ENCODE measurements at places on chromosomes 7 and 10. TPM values are rescaled to one million over a fixed set of nuclear protein-coding genes. Genes with fewer than 3 reads are reported as not detected.

DNA sequence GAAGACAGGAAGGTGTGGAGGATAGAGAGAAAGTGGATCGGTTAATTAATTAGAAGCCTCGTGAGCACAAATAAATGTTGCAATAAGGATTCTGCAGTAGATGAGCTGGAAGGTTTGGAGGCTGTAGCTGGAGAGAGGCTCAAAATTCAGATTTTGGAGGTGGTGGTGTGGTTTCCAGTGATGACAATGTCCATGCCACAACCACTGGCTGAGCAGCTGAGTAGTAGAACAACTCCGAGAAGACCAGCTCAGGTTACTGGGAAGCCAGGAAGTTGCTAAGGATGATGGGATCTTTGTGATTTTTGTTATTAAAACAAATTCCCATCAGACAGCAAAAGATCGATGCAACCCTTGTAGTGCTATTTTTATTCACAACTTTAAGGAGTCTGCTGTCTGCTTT lies 7.7 kb downstream of the SLC26A4 start:
- H3K27ac ChIP-seq, result no peak overlapping the region
- H3K4me3 ChIP-seq, result no peak overlapping the region
- peaks cover 4% of the 10 kb centered on the region for H3K27me3 ChIP-seq
- H3K36me3 ChIP-seq, result no peaks in the 10 kb centered on the region
- no peak for DNase-seq

DNA sequence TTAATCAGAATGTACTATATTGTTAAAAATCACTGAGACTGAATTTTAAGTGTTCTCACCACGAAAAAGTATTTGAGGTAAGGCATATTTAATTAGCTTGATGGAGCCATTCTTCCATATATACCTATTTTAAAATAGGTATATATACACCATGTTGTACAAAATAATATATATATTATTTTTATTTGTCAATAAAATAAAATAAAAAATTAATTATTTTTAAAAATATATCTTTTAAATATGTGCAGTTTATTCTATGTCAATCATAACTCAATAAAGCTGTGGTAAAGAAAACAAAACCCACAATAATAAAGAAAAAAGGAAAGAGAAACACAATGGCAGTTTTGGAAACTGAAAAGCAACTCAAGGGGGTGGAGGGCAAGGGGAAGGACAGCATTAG lies 33.6 kb upstream of the TFEC start:
- H3K4me3 ChIP-seq, result no peak overlapping the region
- no peaks in the 10 kb centered on the region for H3K4me1 ChIP-seq
- H3K36me3 ChIP-seq, result no peaks in the 10 kb centered on the region
- H3K27me3 ChIP-seq, result no peaks in the 10 kb centered on the region

DNA sequence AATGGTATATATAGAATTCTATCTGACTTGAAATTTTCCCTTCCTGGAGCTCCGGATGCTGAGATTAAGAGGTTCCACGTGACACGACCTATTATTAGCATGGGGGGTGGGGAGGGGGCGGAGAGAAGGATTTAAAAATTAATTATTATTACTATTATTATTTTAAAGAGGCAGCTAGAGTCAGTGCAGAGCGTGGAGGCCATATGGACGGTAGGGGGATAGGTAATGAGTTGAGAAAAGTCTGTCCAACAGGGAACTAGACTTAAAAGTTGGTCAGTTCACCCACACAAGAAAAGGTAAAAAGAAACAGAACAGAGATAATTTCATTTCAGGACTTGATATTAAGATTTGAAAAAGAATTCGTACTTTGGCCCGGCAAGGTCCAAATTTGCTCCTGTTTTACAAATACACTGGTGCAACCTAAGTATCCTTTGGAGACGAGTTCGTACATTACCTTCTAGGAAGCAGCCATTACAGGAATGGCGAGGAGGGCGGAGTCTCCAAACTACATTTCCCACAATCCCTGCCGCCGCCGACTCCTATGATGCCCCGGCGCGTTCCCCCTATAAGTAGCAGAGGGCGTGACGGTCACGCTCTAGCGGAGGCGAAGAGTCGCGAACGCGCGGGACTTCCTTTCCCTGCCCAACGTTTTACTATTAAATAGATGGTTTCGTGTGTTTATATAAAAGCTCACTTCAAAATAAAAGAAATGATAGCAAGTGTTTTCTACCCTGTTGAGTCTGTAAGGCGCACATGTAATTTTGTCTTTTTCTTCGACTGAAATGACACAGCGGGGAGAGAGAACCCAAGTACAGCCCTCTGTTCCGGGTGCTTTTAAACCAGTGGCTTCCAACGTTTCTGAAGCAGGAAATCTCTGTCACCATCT lies at the start of gene SMIM30:
TSS of gene SMIM30 (minus strand) at position 481 of the 886 bp plus-strand sequence. CDS start 976 bp downstream, outside the sequence.
- H3K27ac ChIP-seq, result peak within 1 kb of the TSS; percentile 19
- H3K4me3 ChIP-seq, result peak within 1 kb of the TSS; percentile 78
- peaks cover 9% of the 10 kb centered on the region for H3K36me3 ChIP-seq
- no peaks in the 10 kb centered on the region for H3K4me1 ChIP-seq
- DNase-seq, result peak; percentile 96

CHST3 gene
- 4.8 TPM for total RNA-seq

NMT2 gene
- 7.6 TPM for total RNA-seq

- H3K27me3 ChIP-seq, result no peaks in the 10 kb centered on the region
- no peak overlapping the region for H3K27ac ChIP-seq
- H3K4me3 ChIP-seq, result no peak overlapping the region
- H3K36me3 ChIP-seq, result no peaks in the 10 kb centered on the region
- H3K4me1 ChIP-seq, result no peaks in the 10 kb centered on the region
Observed at GRCh38 chr7:67813621-67814292, 817.1 kb downstream of the TYW1 start.

SSC4D gene
- total RNA-seq, result 2.2 TPM

BEND7 gene
- total RNA-seq, result 6.8 TPM

DNA sequence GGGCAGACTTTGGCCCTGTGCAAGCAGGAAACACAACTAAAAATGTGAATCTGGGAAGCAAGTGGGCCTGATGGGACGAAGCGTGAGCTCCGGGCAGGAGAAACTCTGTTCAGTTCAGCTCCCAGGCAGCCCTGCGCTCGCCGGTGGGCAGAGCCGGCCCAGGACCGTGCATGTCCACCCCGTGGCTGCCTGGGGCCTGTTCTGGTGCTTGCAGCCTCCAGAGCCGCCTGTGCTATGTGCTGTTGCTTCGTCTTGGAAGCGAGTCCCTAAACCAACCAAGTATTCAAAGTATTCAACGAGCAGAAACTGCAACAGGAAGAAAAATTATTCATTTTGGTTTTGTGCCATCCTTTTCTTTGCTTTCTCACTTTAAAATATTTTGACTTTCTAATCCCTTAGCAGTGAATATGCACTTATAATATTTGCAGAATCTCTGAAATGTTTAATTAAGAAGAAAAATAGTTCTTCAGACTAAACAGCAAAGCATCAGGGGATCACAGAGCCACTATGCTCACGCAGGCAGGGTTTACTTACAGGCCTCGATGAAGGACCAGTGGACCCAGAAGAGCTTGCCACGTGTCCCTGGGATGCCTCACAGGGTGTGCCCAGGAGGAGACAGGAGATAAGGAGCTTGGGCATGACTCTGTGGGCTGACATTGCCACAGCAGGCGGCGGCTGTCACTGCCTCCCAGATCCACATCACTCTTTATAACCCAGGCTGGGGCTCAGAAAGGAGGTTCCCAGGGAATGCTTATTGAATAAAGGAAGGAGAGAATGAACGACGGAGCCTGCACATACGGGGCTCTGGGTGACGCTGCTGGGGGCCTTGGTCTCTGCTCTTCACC lies 45.6 kb downstream of the VIPR2 start:
- H3K27me3 ChIP-seq, result no peaks in the 10 kb centered on the region
- no peak overlapping the region for H3K4me3 ChIP-seq
- DNase-seq, result peak; percentile 49
- H3K27ac ChIP-seq, result peak overlapping the region; percentile 30
- no peaks in the 10 kb centered on the region for H3K36me3 ChIP-seq
- no peaks in the 10 kb centered on the region for H3K4me1 ChIP-seq

DNA sequence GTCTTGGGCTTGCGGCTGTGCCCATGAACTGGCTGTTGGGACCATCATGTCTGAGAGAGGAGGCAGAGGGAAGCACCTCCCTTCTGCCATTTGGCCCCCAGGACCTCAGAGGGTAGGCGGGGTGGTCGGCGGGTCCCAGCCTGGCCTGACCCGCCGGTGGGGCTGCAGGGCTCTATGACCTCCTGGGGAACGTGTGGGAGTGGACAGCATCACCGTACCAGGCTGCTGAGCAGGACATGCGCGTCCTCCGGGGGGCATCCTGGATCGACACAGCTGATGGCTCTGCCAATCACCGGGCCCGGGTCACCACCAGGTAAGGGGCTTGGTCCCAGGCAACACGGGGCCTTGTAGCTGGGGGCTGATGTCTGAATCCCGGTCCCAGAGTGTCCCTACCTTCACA lies 14.1 kb downstream of the SUMF2 start:
- no peak for DNase-seq
- H3K4me3 ChIP-seq, result no peak overlapping the region
- no peaks in the 10 kb centered on the region for H3K36me3 ChIP-seq
- no peaks in the 10 kb centered on the region for H3K27me3 ChIP-seq
- no peak overlapping the region for H3K27ac ChIP-seq

CDHR3 gene
- 2.7 TPM for total RNA-seq

GRCh38 chr7:37212051-37212450 lies 236.6 kb downstream of the ELMO1 start:
- no peaks in the 10 kb centered on the region for H3K27me3 ChIP-seq
- H3K4me1 ChIP-seq, result peaks cover 19% of the 10 kb centered on the region
- DNase-seq, result no peak
- H3K27ac ChIP-seq, result no peak overlapping the region
- no peaks in the 10 kb centered on the region for H3K36me3 ChIP-seq

DNA sequence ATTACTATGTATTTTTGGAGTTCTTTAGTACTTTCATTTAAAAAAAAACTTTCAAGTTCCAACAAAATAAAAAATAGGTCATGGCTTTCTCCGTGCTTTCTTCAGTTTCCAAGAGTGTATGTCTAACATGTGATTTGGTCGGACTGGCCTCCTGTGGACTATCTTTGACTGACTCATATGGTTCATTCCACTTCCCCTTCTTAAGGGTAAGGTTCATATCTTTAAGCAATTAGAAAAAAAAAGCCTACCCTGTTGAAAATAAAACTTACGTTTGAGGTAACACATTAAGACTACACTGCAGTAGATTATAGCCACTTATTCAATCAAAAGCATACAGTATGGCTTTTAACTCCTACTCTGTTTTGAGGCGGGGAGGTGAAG lies 112.8 kb upstream of the AHR start:
- no peaks in the 10 kb centered on the region for H3K36me3 ChIP-seq
- no peak overlapping the region for H3K4me3 ChIP-seq
- H3K4me1 ChIP-seq, result peaks cover 31% of the 10 kb centered on the region
- DNase-seq, result peak; percentile 25
- no peaks in the 10 kb centered on the region for H3K27me3 ChIP-seq
- H3K27ac ChIP-seq, result peak overlapping the region; percentile 83

- no peaks in the 10 kb centered on the region for H3K36me3 ChIP-seq
- no peak for DNase-seq
- no peaks in the 10 kb centered on the region for H3K4me1 ChIP-seq
Observed at GRCh38 chr7:115023219-115023618, 101.3 kb downstream of the MDFIC start.

GRCh38 chr7:108284349-108285002 lies 154.3 kb upstream of the LAMB4 start:
- H3K4me3 ChIP-seq, result no peak overlapping the region
- no peaks in the 10 kb centered on the region for H3K27me3 ChIP-seq
- no peaks in the 10 kb centered on the region for H3K36me3 ChIP-seq
- DNase-seq, result no peak
- peaks cover 6% of the 10 kb centered on the region for H3K4me1 ChIP-seq
- no peak overlapping the region for H3K27ac ChIP-seq

DNA sequence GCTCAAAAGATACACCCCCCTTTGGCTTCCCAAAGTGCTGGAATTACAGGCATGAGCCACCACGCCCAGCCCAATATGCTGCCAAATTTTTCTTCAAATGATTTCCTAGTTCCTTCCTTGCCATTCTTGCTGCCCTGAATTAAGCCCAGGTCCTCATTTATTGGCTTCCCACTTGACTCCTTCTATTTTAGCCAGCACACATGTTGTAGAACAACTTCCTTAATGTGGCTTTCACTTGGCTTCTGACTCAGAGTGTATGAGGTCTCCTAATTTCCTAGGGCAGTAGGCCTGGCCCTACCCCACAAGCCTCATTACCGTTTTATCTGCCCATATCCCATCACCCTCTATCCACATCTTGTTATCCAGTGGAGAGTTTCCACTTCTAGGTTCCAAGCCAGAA lies 21.8 kb upstream of the HIPK2 start:
- H3K27ac ChIP-seq, result no peak overlapping the region
- DNase-seq, result no peak
- H3K27me3 ChIP-seq, result no peaks in the 10 kb centered on the region
- no peak overlapping the region for H3K4me3 ChIP-seq

DNA sequence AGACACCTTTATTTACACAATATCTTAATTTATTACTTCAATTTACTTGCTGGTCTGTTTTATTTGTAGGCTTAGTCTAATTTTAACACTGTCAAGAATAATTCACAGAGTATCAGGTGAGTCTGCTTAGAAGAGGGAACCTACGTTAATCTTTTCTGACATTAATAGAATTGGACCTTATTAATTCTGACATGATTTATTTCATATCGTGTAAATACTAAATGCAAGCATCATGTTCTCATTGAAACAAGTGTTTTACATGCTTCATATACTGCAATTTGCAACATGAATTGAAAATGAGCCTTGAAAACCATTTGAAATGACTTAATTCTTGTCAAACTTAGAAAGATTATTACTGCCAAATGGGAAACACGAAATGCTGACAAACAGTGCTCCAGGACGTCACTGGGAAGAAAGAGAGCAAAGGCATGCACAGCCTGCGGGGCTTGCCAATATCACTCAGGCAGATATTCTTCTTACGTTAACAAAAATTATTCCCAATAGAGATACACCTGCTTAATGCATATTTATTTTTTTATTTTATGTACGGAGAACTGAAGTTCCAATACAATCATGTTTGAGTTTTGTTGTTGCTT lies 282.0 kb upstream of the AKR1E2 start:
- no peaks in the 10 kb centered on the region for H3K4me1 ChIP-seq
- no peak overlapping the region for H3K27ac ChIP-seq
- H3K36me3 ChIP-seq, result no peaks in the 10 kb centered on the region
- H3K4me3 ChIP-seq, result no peak overlapping the region
- H3K27me3 ChIP-seq, result no peaks in the 10 kb centered on the region
- no peak for DNase-seq

TMEM229A gene
- total RNA-seq, result 5.6 TPM

RAMP3 gene
- 92.1 TPM for total RNA-seq
